Mesothelial cell of epicardium (in vitro differentiated cells): ENCODE measurements at places on chromosomes 2 and 18. TPM values are rescaled to one million over a fixed set of nuclear protein-coding genes. Genes with fewer than 3 reads are reported as not detected.

DNA sequence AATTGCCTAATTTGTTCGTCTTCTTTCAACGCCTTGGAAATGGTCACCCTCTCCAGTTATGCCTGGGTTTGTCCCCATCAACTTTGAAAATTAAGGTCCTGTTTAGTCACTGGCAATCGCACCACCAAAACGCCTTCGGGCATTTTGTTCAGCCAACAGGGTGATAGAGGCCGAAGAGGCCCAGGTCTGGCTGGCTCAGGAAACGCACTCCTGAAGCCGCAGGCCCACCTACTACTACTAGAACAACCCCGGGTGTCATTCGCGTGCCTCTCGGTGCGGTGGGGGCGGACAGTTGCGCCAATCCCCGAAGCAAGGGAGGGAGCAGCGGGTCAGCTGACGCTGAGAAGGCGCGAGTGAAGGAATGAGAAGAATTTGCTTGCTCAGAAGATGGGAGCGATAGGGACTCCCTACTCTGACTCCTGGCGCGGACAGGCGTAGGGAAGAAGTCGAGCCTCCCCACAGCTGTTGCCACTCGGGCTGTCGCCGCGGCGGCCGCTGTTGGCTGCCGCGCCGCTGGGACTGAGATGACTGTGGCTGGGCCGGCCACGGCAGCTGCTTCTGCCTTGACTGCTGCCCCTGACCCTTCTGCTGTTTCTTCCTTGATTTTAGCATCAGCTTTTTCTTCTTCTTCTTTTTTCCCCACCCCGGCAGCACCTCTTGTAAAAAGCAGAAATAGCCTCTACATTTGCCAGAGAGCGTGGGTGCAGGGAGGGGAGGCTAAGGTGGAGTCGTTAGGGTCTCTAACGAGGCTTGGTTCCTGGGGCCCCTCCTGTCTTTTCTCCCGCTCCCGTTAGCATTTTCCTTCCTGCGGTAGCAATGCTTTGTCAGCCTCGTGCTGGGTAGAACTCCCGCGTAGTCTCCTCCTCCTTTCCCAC is 387.6 kb downstream of the FIGN start:
- H3K4me1 ChIP-seq, result peaks cover 31% of the 10 kb centered on the region
- DNase-seq, result peak; percentile 49
- no peaks in the 10 kb centered on the region for H3K27me3 ChIP-seq
- no peaks in the 10 kb centered on the region for H3K36me3 ChIP-seq

DNA sequence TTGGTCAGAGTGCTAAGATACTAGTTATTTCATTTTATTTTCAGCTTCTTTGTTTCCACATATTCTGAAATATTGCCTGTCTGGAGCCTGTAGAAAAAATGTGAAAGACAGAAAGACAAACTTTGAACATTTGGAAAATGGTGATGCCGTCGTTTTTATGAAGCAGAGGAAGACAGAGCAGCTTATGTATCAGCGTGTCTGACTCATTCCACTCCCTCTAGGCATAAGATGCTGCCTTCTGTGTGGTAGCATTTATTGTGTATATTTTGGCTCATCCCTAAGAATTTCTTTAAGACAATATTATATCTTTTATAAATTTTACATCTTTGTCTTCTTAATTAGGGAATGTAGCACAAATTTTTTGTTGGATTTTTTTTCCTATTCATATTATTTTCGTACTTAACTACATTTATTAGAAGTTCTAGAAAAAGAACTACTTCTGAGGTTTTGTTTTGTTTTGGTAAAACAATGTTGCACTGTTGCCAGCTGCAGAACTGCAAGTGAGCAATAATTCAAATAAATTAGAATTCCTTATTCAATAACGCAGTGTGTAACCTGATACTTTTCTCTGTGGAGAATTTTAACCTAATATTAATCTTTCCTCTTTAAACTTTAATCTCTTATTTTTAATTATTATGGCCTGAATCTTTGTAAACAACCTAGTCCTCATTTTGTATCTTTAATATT is 300.4 kb downstream of the ZNF407 start:
- no peak overlapping the region for H3K4me3 ChIP-seq
- H3K4me1 ChIP-seq, result peaks cover 26% of the 10 kb centered on the region
- DNase-seq, result no peak
- H3K36me3 ChIP-seq, result no peaks in the 10 kb centered on the region

GRCh38 chr18:62616331-62616805 is 93.5 kb downstream of the ZCCHC2 start:
- no peak overlapping the region for H3K4me3 ChIP-seq
- no peak overlapping the region for H3K27ac ChIP-seq
- H3K27me3 ChIP-seq, result peaks cover 22% of the 10 kb centered on the region
- no peak for DNase-seq

Gene MFSD2B
- 0.16 to 0.84 TPM (median 0.31 TPM) in 3 replicates for total RNA-seq

Gene CABYR
- total RNA-seq, result 13.1 to 14.8 TPM (median 13.7 TPM) in 3 replicates
